ENCODE measurements at places on chromosomes 11 and 22.

DNA sequence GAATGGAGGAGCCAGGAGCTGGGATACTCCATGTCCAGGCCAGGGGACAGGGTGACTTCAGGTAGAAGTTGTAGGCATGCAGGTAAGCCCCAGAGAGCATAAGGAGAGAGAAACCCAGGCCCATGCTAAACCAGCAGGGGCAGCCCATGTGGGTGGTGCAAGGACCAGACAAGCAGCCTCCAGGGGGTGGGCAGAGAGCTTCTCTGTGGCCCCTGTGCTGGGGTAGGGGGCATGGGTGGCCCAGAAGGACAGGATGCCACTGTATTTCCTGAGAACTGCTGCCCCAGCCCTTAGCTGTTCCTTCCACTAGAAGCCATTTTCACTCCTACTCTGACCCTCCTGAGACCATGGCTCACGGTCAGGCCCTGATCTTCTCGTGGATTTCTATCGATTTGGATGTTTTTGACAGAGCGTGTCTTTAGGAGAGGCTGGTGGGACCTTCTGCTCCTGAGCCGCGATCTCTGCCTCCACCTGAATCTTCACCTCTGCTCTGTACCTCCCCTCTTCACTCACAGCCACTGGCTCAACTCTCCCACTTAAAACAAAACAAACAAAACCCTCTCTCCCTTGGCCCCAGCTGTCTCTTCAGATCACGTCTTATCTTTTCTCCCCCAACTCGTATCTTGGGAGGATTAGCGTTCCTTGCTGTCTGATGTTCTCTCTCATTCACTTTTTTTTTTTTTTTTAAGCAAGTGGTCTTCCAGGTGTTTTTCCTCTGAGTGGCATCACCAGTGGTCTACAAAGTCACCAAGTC is 112.2 kb downstream of the NECTIN1 start:
- DNase-seq, result no peak

DNA sequence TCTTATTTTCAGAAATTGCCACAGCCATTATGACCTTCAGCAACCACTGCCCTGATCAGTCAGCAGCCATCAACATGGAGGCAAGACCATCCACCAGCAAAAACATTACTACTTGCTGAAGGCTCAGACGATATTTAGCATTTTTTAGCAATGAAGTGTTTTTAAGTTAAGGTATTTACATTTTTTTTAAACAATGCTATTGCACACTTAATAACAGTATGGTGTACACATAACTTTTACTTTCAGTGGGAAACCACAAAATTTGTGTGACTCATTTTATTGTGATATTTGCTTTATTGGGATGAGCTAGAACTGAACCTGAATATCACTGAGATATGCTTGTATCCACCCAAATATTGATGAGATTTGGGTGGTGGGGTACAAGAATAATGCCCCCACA is 110.9 kb downstream of the TSPAN18 start:
- DNase-seq, result no peak

GRCh38 chr11:114553642-114554041 is 6.0 kb downstream of the NXPE1 start:
- no peak for DNase-seq

DNA sequence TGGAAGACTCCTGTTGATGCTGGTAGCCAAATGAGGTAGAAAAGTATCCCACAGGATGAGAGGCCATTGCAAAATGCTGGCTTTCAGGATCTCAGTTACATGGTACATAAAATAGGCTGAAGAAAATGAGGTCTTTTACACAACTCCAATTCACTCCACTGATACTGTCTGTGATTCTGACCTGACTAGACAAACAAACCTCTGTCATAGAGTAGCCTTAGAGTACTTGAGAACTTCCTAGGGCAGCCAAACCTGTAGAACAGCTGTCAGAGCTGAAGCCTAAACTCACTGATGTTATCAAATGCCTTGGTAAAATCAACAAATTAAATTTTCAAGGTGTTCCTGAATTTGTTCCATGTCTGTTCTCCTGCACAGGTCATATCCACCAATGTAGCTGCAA is 26.2 kb upstream of the POGLUT3 start:
- DNase-seq, result no peak

DNA sequence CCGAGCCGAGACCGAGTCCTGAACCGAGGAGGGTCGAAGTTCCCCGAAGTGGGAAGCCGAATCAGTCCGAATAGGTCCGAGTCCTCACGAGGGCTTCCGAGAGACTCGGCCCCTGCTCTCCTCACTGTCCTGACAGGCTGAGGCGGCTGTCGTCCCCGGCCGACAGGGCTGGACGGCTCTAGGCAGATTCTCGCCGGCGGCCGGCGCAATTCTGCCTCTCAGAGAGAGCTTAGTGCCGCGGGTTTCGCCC is 191 bp upstream of the DEAF1 start:
- no peak for DNase-seq

DNA sequence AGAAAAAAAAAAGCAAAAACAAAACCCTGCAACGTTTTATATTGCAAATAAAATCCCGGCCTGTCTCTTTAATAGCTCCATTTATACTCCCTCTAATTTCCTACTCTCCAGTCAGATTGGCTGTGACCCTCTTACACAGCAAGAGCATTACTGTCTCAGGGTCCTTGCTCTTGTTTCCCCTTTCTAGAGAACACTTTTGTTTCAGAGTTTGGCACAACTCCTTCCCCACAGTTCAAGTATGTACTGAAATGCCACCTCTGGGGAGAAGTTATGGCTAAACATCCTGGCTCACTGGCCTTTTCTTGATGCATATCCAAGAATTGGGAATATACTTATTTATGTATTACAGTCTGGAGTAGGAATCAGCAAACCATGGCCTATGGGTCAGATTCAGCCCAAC is 2.6 kb downstream of the CASP12 start:
- no peak for DNase-seq

DNA sequence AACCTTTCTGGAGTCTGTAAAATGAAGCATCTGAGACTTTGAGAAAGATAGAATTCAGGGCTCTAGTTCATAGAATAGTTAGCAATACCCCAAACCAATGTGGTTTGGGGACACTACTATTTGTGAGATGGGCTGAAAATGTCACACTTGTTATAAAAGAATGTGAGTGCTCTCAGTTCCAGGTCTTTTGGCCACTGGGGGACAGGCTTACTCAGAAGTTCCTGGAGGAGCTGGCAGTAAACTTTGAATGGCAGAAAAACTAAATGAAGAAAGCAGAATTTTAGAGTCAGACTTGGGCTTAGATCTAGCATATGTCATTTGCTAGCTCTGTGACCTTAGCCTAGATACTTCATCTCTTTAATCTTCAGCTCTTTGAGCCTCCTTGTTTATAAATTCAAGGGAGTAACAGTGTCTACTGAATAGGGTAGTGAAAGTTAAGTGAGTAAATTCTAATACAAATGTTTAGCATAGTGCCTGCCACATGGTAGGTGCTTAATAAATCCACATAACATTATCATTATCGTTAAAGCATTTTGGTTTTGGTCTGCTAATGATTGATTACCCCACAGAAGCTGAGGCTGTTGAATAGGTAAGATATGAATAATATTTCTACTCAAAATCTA is 3.7 kb downstream of the LYVE1 start:
- no peak for DNase-seq

DNA sequence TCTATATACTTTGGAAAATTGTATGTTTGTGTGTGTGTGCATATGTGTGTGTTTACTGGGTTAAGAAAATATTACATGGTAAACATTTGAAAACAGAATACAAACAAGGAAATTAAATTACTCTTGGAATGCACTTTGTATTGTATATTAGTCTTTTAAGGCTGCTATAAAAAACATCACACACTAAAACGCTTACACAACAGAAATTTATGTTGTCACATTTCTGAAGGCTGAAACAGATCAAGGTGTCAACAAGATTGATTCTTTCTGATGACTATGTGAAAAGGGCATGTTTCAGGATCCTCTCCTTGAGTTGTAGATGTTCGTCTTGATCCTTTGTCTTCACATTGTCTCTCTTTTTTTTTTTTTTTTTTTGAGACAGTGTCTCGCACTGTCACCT is 149.1 kb upstream of the CNTN5 start:
- DNase-seq, result no peak

DNA sequence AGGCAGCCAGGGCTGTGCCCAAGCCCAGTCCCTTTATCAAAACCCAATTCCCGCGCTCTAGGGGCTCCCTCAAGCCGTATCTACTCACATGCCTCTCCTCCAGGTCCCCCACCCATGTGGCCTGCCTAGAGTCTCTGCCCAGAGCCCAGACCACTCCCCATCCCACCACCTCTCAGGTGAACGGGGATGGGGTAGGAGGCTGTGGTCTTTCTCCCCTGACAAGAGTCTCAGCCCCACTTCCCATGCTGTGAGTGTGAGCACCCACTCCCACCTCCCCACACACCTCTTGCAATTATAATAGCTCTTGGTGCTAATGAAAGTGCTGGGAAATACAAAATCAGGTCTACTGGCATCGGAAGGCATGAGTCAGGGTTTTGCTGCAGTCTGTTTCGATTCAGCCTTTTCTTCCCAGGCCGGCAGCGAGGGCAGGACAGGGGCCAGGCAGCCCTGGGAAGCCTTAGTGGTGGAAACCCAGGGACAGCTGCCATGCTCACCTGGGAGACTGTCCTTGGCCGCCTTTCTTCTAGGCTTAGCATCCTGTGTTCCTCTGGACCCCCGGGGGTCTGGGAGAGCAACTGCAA is 16.7 kb upstream of the TMPRSS4 start:
- no peak for DNase-seq

- DNase-seq, result no peak
Observed at GRCh38 chr22:32318361-32318760, 39.3 kb upstream of the RFPL3 start.

DNA sequence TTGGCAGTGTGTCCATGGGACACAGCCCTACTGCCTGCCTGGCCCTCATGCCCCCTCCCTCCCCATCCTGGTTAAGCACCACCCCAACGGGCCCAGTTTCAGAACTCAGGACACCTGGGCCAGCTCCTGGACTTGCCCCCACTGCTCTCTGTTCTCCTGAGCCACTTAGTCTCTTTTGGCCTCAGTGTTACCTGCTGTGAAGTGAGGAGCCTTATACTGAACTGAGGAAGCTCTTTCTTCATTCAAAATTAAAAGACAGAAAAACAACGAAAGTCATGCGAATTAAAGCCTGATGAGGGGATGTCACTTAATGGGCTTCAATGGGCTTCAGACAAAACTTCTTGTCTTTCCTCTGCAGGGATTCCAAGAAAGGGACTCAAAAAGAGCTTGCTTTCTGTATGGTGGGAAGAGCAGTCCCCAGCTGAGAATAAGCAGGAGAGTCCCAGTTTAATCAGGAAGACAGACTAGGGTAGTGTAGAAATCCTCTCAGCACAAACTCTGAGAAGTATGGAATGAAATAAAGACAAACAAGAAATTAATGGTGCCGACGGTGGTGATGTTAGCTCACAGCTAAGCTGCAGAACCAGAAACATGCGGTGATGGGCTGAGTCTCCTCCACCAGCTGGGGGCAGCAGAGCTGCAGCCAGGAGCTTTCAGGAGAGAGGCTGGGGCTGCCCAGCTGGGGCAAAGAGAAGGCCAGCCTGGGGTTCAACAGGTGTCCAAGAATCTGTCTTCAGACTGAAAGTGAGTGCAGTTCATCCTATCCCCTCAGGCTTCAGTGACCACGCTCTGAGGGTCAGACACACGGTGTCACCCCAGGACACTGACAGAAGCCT is 101.0 kb downstream of the GGTLC2 start:
- peak; percentile 52 for DNase-seq

DNA sequence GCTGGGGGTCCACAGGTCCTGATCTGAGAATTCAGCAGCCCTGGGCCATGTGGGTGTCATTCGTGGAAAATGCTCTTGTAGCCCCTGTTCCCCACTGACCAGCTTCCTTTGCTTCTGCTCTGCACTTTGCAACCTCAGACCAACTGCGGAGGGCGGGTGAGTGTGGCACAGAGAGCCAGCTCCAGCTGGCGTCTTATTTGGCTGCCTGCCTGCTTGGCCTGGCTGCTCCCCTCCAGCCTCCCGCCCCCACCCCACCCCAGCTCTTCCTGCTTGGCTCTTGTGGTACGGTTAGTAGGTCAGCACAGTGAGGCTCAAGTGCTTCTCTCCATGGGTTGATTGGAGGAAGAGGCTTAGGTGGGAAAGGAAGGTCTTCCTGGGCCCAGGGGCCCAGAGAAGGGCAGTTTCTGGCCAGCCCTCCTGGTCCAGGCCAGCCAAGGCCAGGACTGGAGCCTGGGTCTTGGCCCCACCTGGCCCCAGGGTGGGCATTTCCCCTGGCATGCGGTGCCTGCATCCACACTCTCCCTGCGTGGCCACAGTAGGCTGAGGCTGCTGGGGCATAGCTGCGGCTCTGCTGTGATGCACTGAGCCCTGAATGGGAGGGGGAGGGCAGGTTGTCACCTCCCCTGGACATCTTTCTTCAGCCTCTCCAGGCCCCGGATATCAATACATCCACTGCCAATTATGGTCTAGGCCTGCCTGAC is 26.5 kb downstream of the MYO7A start:
- DNase-seq, result no peak

DNA sequence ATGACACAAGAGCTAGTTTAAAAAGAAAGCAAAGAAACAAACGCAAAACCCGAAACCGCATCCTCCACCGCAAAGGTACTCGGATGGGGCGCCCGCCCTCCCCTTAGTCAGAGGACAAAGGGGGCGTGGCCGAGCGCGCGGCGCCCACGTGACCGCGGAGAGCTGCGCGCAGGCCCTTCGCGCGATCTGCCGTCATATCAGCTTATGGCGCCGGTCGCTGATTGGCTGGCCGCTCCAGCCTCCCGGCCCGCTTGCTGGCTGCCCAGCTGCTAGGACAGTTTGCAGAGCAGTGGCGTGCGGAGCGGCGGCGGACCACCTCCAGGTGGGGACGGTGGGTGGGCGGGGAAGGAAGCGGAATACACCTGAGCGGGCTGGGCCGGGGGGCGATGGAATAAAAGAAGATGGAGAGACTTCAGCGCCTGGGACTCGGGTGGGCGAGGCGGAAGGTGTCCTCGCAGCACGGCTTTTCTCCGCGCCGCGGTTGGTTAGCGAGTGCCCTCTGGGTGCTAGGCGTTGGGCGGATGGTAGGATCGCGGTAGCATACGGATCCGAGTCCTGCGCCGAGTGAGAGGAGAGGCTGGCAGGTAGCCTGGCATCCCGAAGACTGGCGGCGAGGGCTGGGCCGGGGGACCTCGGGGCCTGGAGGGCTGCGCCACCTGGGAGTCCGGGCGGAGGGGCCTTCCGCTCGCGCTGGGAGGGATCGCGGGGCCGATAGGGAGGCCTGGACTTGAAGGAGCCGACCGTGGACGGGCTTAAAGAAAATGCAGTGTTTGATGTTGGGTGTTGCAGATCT is at the start of gene SC5D:
TSS of gene SC5D (plus strand) at position 277 of the 793 bp plus-strand sequence. CDS start 10,605 bp downstream, outside the sequence.
- peak; percentile 97 for DNase-seq

DNA sequence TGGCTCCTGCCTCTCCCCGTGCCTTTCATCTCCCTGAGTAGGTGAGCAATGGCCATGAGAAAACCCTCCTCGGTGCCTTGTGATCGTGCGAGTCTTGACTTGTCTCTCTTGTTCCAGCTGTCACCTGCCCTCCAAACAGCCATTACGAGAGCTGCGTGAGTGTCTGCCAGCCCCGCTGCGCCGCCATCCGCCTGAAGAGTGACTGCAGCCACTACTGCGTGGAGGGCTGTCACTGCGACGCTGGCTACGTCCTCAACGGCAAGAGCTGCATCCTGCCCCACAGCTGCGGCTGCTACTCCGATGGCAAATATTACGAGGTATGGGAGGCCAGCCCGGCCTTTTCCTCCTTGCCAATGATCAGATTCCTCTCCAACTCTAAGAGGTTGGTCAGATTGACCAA is 51.7 kb downstream of the TECTA start:
- no peak for DNase-seq

GRCh38 chr11:117044287-117045035 is 53.8 kb downstream of the SIK3 start:
- DNase-seq, result no peak
